ENCODE measurements at places on chromosomes 11 and 22.

DNA sequence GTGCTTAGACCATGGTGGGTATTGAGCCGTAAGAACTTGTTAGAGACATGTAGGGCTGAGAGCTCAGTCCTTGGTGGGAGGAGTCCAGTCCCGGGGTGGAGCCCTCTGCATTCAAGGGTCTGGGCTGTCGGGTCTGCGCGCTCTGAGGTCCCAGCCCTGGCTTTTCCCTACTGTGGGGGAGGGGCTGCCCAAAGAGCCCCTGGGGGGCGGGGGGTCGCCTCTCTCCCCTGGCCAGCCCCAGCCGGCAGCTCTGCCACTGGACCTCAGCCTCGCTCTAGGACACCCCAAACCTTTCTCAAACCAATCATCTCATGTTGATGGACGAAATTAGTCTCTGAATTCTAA lies 1006.4 kb downstream of the BRD1 start:
- DNase-seq: no peak

GRCh38 chr11:123505546-123506299 lies 75.7 kb downstream of the GRAMD1B start:
- no peak for DNase-seq

DNA sequence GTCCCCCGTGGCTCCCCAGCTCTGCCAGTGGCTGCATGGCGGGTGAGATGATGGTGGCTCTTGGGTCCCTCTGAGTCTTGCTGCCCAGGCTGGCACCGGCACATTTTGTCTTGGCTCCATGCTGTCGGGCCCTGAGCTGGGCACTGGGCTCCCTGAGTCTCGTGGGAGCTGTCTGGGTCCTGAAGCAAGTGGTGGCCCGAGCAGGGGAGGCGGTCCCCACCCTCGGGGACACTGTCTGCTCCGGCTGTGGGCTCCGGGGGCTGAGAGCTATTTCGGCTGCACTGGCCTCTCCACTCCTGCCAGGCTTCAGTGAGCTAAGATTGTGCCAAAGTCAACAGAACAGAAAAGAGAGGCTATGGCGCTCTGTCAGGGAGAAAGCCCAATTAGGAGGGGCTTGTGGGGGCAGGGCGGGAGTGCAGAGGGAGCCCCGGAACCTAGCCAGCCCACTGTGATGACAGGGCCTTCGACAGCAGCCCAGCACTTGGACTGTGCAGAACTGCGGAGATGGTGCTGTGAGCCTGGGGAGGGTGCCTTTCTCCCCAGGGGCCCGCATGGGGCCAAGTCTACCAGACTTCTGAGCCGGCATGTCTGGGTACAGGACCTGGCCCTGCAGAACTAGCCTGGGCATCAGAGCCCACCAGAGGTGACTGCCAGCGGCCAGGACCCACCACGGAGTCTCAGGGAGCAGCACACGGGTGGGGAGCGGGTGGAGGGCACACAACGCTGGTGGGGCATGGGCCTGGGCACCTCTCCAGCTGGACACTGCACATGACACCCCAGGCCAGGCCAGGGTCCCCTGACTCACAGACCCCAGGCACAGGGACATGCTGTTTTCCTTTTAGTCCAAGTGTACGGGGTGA lies 38.0 kb downstream of the RTN4R start:
- no peak for DNase-seq

GRCh38 chr22:19432133-19432851 lies at the start of gene MRPL40:
Gene MRPL40 (plus strand): TSS chr22:19432545. CDS start chr22:19432555, 10 bp downstream.
- peak; percentile 60 for DNase-seq

DNA sequence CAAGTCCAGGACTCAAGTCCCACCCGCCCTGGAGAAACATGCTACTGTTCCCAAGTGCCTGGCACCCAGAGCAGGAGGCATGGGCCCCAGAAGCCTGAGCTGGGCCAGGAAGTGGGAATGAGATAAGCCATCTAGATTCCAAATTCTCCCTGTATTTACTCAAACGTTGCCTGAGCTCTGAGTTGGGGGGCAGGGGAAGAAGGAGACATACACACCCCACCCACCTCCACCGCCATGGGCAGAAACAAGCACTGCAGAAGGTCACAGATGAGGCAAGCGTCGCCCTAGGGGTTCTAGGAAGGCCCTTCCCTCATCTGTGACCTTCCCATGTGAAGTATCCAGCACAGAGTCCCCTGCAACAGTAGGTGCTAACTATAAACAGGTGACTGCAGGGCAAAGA lies 54.0 kb downstream of the PLEKHA7 start:
- no peak for DNase-seq

DNA sequence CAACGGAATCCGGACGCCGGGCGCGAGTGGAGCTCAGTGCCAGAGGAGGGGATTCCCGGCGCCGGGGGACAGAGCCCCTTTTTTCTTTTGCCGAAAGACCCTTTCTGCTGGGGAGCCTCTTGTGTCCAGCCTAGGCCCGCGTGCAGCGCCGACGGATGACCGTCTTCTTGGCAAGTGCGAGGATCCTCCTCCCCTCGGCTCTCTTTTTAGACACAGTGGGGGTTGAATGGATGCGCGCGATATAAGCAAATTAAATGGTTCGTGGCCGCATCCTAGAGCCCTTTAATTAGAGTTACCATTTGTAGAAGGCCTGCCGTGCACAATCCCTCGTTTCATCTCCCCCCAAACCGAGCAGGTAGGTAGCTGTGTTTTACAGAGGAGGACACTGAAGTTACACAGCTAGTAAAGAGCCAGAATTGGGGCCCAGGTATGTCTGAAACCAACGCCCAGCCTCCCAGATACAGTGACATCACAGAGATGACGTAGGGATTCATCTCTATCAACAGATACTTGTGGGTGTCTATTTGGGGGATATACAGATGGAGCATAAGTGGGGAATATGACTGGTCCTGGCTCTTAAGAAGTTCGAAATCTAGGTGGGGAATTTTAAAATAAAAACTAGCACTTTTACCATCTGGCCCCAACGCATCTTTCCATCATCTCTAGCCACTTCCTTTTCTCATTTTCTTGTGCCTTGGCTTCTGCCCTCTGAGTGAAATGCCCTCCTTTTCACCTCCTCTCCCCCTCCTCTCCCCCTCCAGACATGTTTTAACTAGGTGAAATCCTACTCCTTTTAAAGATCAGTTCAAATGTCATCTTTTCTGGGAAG lies 875 bp downstream of the TCP11L1 start:
- DNase-seq: no peak

- DNase-seq: no peak
Observed at GRCh38 chr22:29702000-29702930, 17.5 kb upstream of the CABP7 start.

Data from amniotic stem cell (primary cell).